Lower leg skin (tissue), 4 donors: ENCODE measurements at places on chromosomes 4 and X. TPM values are rescaled to one million over a fixed set of nuclear protein-coding genes. Genes with fewer than 3 reads are reported as not detected.

Gene POF1B
- total RNA-seq: 625 TPM

Gene ETDB
- total RNA-seq: not detected

Gene EIF2S3
- 99.2 TPM for total RNA-seq

Gene MSANTD1
- total RNA-seq: 0.42 TPM
